ENCODE measurements at places on chromosomes 11 and 22.
A peak's percentile ranks its signal among the peaks of the same experiment; 100 is the strongest.

- no peak for DNase-seq
These were observed 33.6 kb downstream of the TCF20 start for GRCh38 chr22:42236848-42237247.

DNA sequence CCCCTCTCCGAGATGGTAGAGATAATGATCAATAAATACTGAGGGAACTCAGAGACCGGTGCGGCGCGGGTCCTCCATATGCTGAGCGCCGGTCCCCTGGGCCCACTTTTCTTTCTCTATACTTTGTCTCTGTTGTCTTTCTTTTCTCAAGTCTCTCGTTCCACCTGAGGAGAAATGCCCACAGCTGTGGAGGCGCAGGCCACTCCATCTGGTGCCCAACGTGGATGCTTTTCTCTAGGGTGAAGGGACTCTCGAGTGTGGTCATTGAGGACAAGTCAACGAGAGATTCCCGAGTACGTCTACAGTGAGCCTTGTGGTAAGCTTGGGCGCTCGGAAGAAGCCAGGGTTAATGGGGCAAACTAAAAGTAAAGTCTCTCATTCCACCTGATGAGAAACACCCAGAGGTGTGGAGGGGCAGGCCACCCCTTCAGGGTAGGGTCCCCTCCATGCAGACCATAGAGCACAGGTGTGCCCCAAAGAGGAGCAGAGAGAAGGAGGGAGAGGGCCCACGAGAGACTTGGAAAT lies 43.2 kb downstream of the IGLL1 start:
- DNase-seq = peak; percentile 68

DNA sequence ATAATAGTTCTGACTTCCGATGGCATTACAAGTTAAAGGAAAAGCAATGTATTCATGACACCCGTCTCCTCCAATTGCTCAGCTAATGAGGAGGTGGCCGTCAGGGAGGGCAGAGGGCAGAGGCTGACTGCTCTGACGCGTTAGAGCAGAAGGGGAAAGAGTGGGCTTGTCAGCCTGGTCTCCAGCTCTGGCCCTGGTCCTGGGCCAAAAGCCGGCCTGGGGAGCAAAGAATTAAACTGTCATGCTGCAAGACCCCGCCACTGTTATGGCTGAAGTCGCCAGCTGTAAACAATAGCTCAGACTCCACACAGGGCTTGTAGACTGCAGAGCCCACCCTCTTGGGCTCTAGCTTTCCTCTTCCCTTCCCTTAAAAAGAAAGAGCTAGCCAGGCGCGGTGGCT lies 119.7 kb downstream of the NAT10 start:
- DNase-seq = no peak

- no peak for DNase-seq
These were observed 16.6 kb downstream of the SLC43A3 start for GRCh38 chr11:57410287-57410686.

GRCh38 chr11:7677796-7678201 lies 4.5 kb upstream of the CYB5R2 start:
- no peak for DNase-seq

GRCh38 chr11:86458294-86459001 lies 83.8 kb downstream of the CCDC81 start:
- peak; percentile 74 for DNase-seq

DNA sequence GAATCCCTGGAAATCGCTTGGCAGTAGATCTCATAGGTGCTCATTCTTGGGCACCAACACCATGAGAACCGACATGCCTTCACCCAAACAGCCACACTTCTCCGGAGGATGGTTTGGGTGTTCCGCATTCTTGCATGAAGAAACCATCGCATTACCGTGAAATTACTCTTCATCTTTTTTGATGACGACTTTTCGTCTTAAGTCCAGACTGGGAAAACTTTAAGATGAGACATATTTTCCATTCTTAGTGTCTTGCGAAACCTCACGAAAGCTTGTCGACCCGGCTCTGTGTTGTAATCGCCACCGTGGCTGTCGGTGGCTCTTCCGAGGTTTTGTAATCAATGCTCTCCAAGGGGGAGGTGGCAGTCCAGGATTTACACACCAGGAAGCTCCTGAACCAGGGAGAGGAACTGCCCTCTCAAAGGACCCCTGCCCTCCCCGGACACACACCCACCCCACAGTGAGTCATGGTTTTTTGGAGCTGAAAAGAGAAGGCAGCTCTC lies 1.7 kb downstream of the TOM1 start:
- DNase-seq = peak; percentile 60

DNA sequence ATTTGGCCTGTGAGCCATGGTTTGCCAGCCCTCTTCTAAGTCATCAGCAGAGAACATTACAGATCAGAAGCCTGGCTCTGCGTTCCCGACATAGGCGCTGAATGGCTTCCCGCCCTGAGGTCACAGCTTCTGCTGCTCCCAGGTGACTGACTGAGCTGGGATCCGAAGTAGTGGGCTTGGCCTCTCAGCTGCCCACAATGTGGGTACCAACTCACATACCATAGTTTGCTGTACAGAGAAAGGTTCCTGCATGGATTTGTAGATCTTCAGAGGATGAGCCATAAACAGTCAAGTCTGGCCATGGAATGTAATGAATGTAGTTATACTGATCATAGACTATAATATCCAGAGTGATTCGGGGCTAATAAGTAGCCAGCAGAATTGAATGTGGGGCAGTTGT lies 42.6 kb downstream of the TEAD1 start:
- DNase-seq = no peak

GRCh38 chr11:90241414-90241813 lies 18.6 kb upstream of the CHORDC1 start:
- DNase-seq = no peak

GRCh38 chr11:133907841-133908241 lies 48.9 kb downstream of the IGSF9B start:
- DNase-seq = no peak
